ENCODE measurements at places on chromosomes 4 and X.

DNA sequence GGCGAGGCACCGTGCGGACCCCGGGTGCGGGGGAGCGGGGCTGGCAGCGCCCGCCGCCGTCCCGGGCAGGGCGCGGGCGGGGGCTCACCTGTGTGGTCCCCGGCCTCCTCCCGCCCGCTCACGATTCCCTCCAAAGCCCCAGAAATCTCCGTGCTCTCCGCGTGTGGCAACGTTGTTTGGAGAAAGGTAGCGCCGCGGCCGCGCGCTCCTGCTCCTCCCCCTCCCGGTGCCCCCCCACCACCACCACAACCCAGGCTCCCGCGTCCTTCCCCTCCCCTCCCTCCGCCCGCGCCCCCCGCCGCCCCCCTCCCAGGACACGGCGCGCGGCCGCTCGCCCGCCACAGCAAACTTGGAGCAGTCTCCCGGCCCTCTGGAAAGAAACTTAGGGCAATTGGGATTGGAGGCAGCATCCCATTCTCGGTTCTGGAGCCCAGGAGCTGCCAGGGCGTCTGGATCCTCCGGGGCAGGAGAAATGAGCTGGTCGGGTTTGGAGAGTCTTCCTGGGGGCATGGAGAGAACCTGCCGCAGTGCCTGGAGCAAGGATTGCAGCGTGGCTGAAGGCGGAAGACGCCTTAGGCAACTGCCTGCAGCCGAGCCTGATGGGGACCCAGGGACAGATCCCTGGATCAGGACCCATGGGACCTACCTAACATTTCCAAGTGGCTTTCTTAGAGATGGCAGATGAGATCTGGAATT is 855 bp downstream of the KLF3 start:
- peak; percentile 49 for DNase-seq

DNA sequence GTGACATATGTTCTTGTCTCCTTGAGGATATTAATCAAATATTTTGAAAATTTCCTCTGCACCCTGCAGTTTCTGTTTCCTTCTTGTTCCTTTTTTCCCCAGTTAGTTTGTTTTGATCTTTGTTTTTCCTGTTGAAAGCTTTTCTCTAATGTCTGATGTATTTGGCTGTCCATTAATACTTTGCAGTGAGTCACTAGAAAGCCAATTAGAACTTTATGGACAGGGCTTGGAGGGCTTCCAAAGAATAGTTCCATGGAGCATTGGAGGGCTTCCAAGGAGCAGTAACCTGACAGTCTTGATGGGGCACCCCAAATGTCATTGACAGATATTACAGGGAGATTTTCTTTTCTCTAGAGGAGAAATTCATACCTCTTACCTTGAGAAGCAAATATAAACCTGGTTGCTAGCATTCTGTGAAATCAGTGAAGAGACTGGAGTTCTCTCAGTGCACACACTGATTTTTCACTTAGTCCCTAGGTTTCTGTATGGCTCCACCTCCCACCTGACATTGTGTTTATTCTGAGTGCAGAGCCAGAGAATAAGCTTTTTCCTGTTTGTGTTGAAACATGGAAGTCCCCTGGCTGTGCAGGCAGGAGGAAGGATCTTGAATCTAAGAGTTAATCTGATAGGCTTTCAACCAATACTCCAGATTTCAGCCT is 26.5 kb downstream of the SPARCL1 start:
- no peak for DNase-seq

GRCh38 chrX:147950352-147950751 is 30.8 kb upstream of the FMR1NB start:
- DNase-seq, result no peak

- DNase-seq, result no peak
These were observed 140.5 kb upstream of the RAPGEF2 start for GRCh38 chr4:158962393-158962792.

DNA sequence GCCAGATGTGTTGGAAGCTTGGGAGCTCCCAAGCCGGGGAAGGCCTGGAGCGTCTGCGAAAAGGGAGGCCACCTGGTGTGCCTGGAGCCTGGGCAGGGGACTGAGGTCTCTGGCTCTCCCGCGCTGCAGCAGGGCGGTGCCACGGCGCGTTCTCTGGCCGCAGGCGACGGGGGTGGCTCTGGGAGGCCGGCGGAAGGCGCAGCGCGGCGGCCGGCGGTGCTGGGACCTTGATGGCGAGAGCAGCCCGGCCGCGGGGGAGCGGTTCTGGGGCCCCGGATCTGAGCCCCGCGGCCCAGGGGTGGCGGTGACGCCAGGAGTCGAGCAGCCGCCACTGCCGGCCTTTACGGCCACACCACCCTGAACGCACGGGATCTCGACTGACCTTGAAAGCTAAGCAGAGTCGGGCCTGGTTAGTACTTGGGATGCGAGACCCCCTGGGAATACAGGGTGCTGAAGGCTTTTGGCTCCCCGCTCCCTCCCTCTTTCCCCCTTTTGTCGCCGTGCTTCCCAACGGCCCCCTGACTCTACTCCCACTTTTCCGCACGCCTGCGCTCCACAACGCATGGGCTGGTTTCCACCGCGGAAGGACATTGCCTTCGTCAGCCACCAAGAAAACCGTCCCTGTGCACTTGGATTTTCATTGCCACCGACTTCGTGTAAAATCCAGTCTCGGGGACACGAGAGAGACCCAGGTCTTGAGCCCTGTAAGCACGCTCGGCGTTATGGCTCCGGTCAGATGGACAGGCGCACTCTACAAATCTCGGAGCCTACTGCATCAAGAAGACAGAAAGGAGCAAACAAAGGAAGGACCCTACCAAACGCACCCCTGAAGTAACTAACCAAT is 9.5 kb downstream of the FRG2 start:
- no peak for DNase-seq

DNA sequence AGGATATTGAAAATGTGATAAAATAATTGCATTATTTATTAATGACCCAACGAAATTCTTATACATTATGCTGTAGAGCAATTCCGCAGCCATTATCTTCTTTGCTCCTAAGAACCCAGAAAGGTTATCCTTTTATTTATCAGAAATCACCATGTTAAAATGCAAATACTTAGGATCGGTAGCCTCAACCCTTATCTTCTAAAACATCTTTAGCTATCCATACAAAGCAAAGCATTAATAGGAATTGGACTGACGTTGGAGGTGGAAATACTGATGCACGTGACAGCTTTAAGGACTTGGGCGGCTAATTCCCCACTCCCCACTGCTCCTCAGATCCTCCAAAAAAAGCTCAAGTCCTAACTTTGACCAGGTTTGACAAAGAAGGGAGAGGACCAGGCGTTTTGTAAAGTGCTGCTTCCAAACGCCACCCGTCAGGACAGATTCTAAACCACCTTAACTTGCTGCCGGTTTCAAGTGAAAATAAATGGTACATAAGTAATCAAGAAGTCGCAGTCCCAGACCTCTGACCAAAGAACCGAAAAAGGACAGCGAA is 539 bp upstream of the SPCS3 start:
- no peak for DNase-seq

DNA sequence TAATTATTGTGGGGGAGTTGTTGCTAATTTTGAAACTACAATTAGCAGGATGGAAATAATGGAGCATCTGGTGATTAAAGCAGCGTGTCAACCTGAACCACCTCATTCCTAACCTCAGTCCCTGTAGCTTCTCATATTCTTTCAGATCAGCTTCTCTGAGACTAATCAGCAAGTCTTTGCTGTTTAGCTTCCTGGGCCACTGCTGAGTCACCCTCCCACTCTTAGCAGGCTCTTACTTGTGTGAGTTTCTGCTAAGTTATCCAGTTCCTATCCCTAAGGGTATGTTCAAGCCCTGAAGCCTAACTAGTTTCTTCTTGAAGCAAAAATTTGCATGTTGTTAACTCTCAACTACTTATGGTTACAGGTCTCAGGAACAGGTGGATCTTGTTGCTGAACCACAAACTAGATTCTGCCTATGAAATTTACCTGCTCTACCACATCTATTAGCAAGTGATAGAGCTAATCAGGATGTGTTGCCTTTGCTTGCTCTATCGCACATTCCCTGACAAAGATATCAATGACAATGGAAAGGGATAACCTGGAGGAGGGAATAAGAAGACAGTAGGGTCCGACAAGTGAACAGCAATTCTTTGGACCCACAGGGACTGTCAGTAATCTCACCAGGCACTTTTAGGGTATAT is 134.2 kb downstream of the EIF4E start:
- DNase-seq, result no peak

DNA sequence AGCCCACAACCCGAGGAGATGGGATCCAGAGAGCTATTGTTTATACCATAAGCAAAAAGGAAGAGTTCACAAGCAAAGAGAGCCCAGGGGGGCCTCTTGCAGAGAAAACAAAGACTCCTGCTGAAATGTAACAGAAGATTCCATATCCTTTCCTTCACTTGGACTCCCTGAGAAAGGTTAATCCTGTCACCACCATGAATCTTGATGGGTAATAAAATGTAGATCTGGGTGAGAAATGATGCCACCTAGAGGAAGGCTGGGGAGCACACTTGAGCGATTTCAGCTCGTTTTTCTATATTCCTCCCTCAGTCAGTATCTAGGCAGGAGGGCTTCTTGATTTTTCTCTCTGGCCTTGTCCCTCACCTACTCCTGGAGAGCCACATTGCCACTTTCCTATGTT is 10.2 kb upstream of the KCNE5 start:
- DNase-seq, result no peak

- DNase-seq, result no peak
These were observed 48.3 kb downstream of the USP9X start for GRCh38 chrX:41133551-41133950.

GRCh38 chr4:78578674-78579425 is 27.3 kb downstream of the ANXA3 start:
- DNase-seq, result no peak

DNA sequence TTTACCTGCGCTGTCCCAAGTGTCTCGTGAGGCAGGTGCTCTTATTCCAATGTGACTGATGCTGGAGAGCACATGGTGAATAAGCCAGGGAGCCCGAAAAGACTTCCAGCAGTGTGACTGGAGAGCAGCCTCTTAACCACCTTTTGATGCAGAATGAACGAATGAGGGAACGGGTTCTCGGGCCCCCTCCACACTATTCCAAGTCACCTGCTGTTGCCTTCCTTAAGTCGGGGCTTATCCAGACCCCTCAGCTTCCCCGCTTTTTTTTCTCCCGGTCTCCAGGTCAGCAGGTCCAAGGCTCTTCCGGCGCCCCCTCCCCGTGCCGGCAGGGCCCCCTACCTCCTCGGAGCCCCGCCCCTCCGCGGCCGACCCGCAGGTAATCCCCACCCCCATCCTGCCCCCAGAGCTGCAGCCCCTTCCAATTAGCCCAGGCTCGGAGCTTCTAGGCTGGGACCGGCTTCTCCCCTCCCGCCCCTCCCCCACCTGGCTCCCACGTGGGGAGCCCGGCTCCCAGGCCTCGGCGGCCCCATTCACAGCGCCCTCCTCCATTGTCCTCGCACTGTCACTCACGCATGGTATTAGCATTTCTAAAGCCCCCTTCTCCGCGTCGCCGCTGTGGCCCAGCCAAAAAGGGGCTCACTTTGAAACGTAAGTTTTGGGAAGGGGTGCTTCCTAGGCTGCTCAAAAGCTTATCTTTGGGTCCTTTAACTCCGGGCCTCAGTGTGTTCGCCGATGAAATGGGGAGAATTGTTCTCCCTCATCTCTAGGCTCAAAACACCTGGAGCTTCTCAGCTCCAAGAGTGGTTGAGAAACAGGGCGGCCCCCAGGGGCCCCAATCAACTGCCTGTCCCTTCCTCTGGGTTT is 56.2 kb upstream of the PJA1 start:
- no peak for DNase-seq

GRCh38 chr4:13093170-13093569 is 391.0 kb downstream of the RAB28 start:
- no peak for DNase-seq

DNA sequence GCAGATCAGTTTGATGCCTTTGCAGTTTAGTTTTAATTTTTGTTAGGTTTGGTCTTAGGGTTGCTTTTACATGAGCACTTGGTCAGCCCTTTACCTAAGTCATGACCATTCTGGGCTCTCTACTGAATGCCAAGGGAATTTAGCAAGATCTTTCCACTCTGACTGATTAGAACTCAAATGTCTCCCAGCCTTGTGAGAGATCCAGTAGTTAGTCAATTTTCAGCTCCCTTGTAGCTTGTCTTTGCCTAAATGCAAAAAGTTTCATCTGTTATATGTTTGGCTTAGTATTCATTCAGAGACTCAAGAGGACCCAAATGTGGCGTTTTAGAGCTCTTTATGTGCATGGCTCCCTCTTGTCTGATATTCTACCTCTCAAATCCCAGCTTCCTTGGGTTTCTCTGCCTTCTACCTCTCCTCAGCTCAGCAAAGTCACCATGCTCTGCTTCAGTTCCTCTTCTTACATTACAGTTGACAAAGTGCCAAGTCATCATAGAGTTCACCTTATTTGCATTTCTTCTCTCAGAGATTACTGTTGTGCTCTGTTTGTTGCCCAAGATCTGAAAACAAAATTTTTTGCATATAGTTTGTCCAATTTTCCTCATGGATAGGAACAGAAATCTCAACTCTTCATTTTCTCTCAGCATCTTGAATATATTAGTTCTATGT is 17.5 kb upstream of the JAKMIP1 start:
- no peak for DNase-seq

DNA sequence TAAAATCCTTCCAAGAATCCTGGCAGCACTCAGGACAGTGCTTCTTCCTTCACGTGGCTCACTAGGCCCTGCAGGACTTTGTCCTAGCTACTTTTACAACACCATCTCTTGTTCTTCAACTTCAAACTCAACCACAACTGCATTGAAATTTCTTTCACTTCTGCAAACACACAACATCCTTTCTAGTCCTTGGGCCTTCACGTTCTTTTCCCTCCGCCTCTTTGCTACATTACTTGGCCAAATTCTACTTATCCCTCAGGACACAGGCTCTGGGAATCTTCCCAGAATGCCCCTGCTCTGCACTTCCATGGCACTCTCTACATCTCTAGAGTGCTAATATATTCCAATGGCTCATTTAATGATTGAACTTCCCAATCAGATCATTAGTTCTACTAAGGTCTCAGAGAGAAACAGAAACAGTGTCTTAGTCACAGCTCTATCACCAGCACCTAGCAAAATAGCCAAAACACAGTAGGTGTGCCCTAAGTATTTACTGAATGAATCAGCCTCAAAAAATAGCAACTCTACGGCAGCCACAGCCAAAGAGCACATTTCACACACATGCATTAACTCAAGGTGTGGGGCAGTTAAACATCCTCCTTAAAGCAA is 73.3 kb downstream of the MANBA start:
- DNase-seq, result no peak

GRCh38 chr4:176357359-176358082 is 37.8 kb downstream of the SPCS3 start:
- DNase-seq, result no peak

DNA sequence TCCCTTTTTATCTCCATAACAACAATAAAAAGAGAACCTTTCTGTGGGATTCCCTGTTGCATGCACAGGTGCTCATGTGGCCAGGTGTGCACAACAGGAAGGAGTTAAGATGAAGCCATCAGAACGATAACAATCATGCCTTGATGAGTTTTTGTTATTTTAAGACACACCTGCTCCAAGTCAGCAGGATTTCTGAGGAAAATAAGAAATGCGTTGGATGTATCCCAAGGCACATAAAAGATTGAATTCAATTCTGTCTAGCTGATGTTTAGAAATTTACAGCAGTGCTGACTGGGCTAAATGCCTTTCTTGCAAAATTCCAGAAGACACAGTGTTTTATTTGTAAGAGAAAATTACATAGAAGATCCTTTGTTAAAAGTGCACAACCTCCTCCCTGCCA is 1678.2 kb downstream of the ARAP2 start:
- no peak for DNase-seq

All from CD4-positive, alpha-beta T cell treated with Interleukin-4 for 1 hour (primary cell).